ENCODE measurements at places on chromosomes 16 and 17. TPM values are rescaled to one million over a fixed set of nuclear protein-coding genes. Genes with fewer than 3 reads are reported as not detected.

DNA sequence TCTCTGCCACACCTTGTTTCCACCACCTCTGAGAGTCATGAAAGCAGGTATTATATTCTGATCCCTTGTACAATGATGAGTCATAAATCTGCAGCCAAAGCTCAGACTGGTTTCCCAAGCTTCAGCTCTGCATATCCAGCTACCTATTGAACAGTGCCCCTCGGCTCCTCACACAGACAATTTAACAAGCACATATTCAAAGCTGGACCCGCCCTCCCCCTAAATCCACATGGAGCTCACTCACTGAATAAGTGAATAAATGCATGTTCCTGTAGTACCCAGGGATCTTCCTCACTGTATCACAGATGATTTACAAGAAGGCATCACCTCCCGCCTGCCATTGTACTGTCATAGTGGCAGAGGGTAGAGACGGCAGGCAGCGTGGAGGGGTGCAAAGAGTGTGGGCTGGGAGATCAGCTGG, 516.4 kb downstream of the GRIN2A start:
- H3K4me3 ChIP-seq, result no peak overlapping the region
- H3K4me1 ChIP-seq, result no peaks in the 10 kb centered on the region
- no peaks in the 10 kb centered on the region for H3K27me3 ChIP-seq
- H3K36me3 ChIP-seq, result no peaks in the 10 kb centered on the region
- H3K27ac ChIP-seq, result no peak overlapping the region

GRCh38 chr16:78718141-78718540, 618.7 kb downstream of the WWOX start:
- no peak for DNase-seq
- no peak overlapping the region for H3K27ac ChIP-seq
- H3K27me3 ChIP-seq, result no peaks in the 10 kb centered on the region
- no peaks in the 10 kb centered on the region for H3K36me3 ChIP-seq
- no peak overlapping the region for H3K4me3 ChIP-seq
- H3K4me1 ChIP-seq, result no peaks in the 10 kb centered on the region

The KRT32 gene
- not detected for total RNA-seq

The MYH11 gene
- total RNA-seq, result 2,091 TPM

GRCh38 chr17:79741751-79742588, 11.2 kb downstream of the ENPP7 start:
- peaks cover 2% of the 10 kb centered on the region for H3K27me3 ChIP-seq
- H3K4me1 ChIP-seq, result peaks cover 8% of the 10 kb centered on the region
- peak; percentile 62 for DNase-seq
- H3K4me3 ChIP-seq, result no peak overlapping the region
- H3K27ac ChIP-seq, result no peak overlapping the region

- H3K4me1 ChIP-seq, result no peaks in the 10 kb centered on the region
- no peak for DNase-seq
- no peak overlapping the region for H3K4me3 ChIP-seq
- no peak overlapping the region for H3K27ac ChIP-seq
- no peaks in the 10 kb centered on the region for H3K36me3 ChIP-seq
Measured at GRCh38 chr17:72970797-72971196, 121.7 kb downstream of the SLC39A11 start.

The RCVRN gene
- total RNA-seq, result not detected

DNA sequence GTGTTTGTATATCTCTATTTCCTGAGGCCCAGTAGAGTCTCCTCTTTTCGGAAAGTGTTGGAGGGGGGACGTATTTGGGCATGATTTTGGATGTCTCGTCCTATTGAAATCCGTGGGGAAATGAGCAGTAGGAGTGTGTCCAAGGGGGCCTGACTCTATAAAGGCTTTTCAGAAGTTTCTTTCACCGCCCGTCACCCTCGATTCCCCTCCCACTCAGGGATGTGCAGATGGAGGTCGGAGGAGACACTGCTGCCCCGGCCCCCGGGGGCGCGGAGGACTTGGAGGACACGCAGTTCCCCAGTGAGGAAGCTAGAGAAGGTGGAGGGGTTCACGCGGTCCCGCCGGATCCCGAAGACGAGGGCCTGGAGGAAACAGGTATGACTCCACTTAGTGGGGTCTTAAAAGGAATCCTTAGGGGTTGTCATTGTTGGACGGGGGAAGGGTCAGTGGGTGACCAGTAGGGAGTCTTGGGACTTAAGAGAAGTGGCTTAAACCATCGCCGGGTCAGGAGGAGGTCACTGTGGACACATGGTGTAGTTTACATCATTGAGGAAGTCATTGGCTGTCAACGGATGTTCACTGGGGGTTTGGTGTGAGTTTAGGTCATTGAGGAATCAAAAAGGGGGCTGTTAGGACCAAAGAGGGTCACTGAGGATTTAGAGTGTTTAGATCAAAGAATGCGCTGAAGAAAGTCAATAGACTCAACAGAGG, 424 bp downstream of the MON1B start:
- no peaks in the 10 kb centered on the region for H3K36me3 ChIP-seq
- no peak for DNase-seq
- H3K4me3 ChIP-seq, result peak overlapping the region; percentile 77
- H3K4me1 ChIP-seq, result no peaks in the 10 kb centered on the region

The LLGL1 gene
- 17.7 TPM for total RNA-seq

The ENGASE gene
- total RNA-seq, result 45.7 TPM

- peaks cover 4% of the 10 kb centered on the region for H3K4me1 ChIP-seq
- H3K27me3 ChIP-seq, result no peaks in the 10 kb centered on the region
- H3K4me3 ChIP-seq, result peak overlapping the region; percentile 90
- H3K27ac ChIP-seq, result peak overlapping the region; percentile 72
- H3K36me3 ChIP-seq, result no peaks in the 10 kb centered on the region
Measured at GRCh38 chr16:14300705-14301168, 229.6 kb downstream of the MRTFB start.

DNA sequence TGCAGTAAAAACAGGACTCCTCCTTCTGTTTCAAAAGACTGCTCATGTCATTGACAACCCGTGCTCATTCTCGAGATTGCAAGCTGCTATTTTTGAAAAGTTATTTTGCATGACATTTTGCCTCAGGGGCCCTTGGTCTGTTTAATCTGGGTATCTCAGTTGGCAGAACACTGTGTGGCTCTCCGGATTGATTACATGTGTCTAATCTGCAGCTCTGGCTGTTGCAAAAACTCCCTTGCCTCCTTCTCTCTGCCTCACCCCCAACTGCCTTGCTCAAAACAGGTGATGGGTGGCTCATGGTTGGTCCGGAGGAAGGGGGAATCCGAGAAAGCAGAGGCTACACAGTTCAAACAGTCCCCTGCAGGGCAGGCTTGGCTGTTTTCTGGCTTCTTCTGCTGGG, 25.3 kb downstream of the GINS3 start:
- H3K27me3 ChIP-seq, result no peaks in the 10 kb centered on the region
- no peak overlapping the region for H3K27ac ChIP-seq
- no peak for DNase-seq
- H3K4me1 ChIP-seq, result no peaks in the 10 kb centered on the region

- no peak overlapping the region for H3K27ac ChIP-seq
- H3K4me3 ChIP-seq, result no peak overlapping the region
- peak; percentile 52 for DNase-seq
- H3K4me1 ChIP-seq, result no peaks in the 10 kb centered on the region
- no peaks in the 10 kb centered on the region for H3K27me3 ChIP-seq
Measured at GRCh38 chr17:81601525-81602120, 35.3 kb downstream of the NPLOC4 start.

- H3K4me3 ChIP-seq, result peak overlapping the region; percentile 98
- DNase-seq, result peak; percentile 15
- H3K4me1 ChIP-seq, result peaks cover 2% of the 10 kb centered on the region
Measured at GRCh38 chr16:71895679-71896365, 491 bp downstream of the IST1 start.

GRCh38 chr16:83928341-83929055, 24.5 kb upstream of the OSGIN1 start:
- no peak overlapping the region for H3K4me3 ChIP-seq
- H3K27me3 ChIP-seq, result no peaks in the 10 kb centered on the region
- H3K27ac ChIP-seq, result no peak overlapping the region
- DNase-seq, result no peak

All from prostate gland (tissue), 2 donors.